ENCODE measurements at places on chromosomes 13 and 19. TPM values are rescaled to one million over a fixed set of nuclear protein-coding genes. Genes with fewer than 3 reads are reported as not detected.

LILRB2 gene
- 0.61 TPM for total RNA-seq

IFNL1 gene
- total RNA-seq: not detected

SOX1 gene
- not detected for total RNA-seq

RAD23A gene
- 144 TPM for total RNA-seq

IZUMO1 gene
- total RNA-seq: not detected

ADGRE3 gene
- total RNA-seq: not detected

NALCN gene
- 0.04 TPM for total RNA-seq

NLRP9 gene
- total RNA-seq: not detected

SPPL2B gene
- total RNA-seq: 48.3 TPM

LRRC4B gene
- total RNA-seq: not detected

PALM3 gene
- total RNA-seq: not detected

CYP2A13 gene
- not detected for total RNA-seq

ZNF878 gene
- total RNA-seq: 0.79 TPM

SIAH3 gene
- not detected for total RNA-seq

ZNF528 gene
- total RNA-seq: 9.8 TPM

Data from Karpas-422 (cell line).